ENCODE measurements at places on chromosomes 2 and 18.

DNA sequence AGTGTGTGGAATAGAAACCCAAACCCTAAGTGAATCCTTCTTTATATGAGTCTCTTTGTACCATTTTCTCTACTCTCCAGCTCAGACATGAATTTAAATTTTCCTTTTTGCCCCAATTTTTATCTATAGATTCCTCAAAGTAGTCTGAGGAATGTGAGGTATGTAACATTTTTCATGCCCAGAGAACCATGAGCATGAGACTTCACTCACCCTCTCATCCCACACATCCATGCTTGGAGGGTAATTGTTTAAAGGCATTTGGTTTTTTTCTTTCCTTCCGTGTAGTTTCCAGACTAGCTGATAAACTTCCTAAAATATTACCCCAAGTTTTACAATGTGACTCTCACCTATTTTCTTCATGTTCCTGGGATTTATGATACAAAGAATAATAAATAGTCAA lies 2056.8 kb upstream of the CELF4 start:
- no peak for DNase-seq

DNA sequence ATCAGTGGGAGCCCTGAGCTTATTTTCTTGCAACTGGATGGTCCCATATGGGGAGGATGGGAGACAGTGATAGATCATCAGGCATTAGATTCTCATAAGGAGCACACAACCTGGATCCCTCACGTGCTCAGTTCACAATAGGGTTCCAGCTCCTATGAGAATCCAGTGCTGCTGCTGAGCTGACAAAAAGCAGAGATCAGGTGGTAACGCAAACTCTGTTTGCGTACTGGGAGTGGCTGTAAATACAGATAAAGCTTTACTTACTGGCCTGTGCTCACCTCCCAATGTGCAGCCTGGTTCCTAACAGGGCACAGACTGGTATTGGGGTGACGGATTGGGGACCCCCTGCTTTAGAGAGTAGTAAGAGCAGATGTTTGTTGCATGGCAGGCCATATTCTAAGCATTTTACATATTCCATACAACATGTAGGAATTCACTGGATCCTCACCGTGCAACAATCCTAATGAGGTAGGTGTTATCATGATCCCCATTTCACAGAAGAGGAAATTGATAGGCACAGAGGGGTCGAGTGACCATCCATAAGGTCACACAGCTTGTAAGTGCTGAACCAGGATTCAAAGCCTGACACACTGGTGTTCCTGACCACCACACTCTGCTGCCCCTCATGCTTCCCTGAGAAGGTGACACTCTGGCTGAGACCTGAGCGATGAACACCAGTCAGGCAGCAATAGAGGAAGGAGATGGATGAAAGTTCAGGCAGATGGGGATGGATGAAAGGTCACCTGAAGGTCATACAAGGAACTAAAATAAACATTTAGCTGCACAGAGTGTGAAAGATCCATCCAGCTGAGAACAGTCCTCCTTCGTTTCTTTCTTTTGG lies 15.7 kb upstream of the MAT2A start:
- no peak for DNase-seq

GRCh38 chr18:25166113-25166512 lies 185.9 kb downstream of the ZNF521 start:
- DNase-seq, result no peak

DNA sequence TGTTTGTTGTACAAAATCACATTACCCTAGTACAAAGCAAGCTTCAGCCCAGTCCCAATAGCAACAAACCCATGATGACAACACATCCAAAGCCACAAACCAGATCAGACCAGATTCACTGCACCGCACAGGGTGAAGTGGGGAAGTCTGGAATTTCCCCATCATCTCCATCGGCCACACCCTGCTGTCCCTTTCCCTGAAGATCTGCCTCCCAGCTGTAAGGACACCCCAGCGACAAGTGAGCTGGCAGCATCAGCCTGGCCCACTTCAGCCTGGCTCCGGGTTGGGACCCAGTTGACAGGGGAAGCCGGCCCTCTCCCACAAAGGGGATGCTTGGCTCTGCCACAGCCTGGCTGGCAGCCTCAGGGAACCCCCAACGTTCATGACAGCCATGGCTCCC lies 207.6 kb downstream of the MGAT5 start:
- DNase-seq, result no peak

DNA sequence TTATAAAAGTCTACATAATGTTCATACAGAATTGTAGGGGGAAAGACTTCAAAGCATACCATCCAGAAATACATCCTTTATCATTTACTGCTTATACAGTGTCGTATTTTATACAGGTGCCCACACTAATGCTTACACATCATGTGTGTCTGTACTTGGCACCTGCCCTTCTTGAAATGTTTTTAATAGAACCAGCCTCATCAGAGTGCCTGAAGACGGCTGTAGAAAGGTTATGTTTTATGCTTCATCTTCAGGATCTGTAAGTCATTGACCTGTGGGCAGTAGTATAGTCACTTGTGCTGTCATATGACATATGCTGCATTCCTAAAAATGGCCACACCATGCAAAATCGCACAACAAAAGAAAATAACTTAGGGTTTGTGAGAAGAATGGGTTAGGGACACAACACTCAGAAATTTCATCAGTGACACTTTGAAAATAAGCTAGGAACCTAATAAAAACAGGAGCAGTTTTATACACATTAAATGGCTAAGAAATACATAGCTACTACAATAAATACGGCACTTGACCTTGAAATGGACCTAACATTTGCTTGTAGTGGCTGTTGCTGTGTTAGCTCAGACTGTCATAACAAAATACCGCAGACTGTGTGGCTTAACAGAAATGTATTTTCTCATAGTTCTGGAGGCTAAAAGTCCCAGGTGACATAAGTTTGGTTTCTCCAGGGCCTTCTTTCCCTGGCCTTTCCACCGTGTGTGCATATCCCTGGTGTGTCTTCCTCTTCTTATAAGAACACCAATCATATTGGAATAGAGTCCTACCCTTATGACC lies 112.6 kb downstream of the CERS6 start:
- no peak for DNase-seq

DNA sequence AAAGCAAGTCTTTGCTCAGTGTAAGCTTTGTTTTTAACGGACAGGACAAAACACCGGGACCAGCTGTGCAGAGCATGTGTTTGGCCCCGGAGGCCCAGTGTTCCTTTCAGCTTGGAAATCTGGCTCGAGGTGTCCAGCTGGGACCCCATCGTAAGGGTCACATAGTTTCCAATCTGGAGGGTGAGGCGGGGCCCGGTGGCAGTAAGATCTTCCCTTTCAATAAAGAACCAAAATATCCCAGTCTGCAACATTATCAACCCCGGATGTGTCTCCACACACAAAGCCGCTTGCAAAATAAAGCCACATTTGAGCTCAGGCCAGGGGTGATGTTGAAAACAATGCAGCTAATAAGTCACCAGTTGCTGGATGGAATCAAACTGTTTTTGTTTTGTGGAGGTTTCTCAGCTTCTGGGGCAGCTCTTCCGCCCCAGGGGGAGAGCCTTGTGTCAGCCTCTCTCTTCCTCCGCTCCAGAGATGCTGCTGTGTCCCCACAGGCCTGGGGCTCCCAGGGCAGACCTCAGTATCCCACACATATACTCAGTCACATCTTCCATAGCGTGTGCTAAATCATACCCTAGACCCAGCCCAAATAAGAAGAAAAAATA lies 138.6 kb upstream of the GLI2 start:
- no peak for DNase-seq

GRCh38 chr2:104755026-104755878 lies 98.7 kb upstream of the POU3F3 start:
- DNase-seq, result no peak

DNA sequence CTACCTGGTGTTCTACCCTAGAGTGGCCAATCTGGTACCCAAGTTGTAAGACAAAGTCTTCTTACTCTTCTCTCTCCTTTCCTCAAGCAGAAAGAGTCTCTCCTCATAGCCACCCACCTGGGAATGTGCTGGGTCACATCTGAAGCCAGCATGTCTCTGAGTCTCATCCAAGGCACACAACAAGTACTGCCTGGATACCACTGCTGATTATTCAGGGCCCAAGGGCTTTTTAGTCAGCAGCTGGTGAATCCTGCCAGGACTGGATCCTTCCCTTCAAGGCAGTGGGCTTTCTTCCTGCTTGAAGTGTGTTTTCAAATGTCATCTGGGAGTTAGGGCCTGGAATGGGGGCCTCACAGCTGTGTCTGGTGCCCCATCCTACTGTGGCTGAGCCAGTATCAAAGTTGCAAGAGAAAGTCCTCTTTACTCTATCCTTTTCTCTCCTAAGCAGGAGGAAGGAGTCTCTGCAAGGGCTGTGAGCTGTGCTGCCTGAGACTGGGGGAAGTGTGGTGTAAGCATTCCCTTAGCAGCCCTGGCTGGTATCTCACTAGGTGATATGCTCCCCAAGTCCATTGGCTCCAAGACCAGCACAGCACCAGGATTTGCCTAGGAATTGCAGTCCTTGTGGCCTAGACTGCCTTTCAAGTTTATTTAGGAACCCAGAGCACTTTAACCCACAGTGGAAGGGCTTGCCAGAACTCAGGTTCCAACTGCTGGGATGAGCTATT lies 27.2 kb downstream of the OXER1 start:
- no peak for DNase-seq

GRCh38 chr2:237184192-237184918 lies 98.7 kb downstream of the COPS8 start:
- no peak for DNase-seq

- no peak for DNase-seq
These were observed 88.4 kb upstream of the NPAS2 start for GRCh38 chr2:100731535-100731981.

- DNase-seq, result peak; percentile 80
These were observed 213.6 kb downstream of the TNS1 start for GRCh38 chr2:217789003-217789735.

- DNase-seq, result no peak
These were observed 242.8 kb downstream of the GBX2 start for GRCh38 chr2:235925250-235925919.

DNA sequence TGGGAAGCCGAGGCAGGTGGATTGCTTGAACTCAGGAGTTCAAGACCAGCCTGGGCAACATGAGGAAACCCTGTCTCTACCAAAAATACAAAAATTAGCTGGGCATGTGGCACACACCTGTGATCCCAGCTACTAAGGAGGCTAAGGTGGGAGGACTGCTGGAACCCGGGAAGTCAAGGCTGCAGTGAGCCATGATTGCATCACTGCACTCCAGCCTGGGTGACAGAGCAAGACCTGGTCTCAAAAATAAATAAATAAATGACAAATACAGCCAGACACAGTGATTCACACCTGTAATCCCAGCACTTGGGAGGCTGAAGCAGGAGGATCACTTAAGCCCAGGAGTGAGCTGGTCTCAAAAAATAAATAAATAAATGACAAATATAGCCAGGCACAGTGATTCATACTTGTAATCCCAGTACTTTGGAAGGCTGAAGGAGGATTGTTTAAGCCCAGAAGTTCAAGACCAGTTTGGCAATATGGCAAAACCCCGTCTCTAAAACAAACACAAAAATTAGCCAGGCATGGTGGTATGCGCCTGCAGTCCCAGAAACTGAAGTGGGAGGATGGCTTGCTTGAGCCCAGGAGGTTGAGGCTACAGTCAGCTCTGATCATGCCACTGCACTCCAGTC lies 6.2 kb downstream of the KANSL3 start:
- DNase-seq, result no peak

DNA sequence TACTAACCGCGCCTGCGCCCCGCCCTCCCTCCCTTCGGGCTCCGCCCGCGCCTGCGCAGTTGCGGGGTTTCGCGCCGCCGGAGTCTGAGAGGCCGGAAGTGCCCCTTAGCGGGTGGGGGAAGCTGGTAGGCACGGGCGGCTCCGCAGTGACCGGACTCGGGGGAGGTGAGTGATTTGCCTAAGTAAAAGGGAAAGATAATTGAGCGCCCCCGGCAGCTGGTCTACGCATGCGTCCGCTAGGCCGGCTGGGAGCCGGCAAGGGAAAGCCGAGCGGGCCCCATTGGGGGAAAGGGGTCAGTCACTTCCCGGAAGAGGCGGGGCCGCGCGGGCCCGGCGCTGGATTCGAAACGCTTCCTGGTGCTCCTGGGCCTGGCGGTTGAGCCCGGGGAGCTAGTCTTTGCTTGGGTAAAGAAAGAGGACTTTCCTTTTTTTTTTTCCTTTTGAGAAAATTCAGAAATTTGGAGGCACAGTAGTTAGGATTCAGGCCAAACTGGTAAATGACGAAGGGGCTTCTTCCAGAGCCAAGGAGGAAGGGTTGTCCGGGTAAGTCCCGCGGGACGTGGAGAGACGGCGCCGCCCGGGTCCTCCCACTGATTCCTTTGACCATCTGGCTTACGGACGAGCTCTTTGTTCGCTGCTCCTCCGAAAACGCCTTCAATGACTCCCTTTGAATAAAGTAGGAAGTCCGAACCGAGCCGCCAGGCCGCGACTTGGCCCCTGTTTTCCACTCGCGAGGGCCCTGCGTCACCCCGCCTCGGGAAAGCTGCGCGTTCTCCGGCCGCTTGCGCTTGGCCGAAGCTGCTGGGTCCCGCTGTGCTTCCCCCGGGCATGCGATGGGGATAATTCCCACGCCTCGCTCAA lies at the start of the genes GEN1 and SMC6:
Gene GEN1, plus strand, starts transcription at position 336 of the 861 bp plus-strand sequence. CDS start 5,806 bp downstream, outside the sequence.
Gene SMC6, minus strand, starts transcription at position 8 of the 861 bp plus-strand sequence. CDS start 7,864 bp downstream, outside the sequence.
- DNase-seq, result peak; percentile 91

- DNase-seq, result no peak
These were observed 16.7 kb upstream of the BZW1 start for GRCh38 chr2:200795028-200795440.

GRCh38 chr2:239114119-239114581 lies 266.3 kb downstream of the TWIST2 start:
- DNase-seq, result no peak

GRCh38 chr2:169200756-169201155 lies 131.4 kb downstream of the DHRS9 start:
- DNase-seq, result no peak

- no peak for DNase-seq
These were observed 2.0 kb upstream of the STEAP3 start for GRCh38 chr2:119221609-119222008.

GRCh38 chr2:101351207-101351606 lies 36.1 kb downstream of the CREG2 start:
- no peak for DNase-seq

DNA sequence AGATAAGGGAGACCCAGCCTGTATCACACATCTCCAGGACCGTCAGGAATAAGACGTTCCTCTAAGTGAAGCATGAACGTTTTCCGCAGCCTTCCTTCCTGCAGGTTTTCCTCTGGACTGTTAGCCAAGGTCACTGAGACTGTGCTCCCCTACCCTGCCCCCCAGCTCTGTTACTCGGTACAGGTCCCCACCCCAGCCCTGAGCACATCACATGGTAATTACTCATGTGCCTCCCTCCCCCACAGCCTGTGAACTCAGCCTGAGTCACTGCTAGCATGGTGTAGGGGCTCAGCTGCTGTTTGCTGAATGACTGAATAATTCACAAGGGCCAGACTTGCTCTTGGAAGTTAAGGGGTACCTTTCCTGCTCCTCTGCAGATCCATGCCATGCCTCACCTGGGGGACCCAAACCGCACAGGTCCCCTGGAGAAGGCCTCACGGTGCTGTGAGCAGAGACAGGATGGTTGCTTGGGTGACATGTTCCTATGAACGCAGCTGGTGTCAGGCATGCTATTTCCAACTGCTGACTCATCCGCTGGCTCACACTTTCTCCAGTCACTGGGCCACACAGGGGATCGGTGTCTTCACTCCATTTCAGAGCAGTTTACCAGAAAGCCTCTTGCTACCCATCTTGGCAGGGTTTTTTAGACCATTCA lies 88.2 kb downstream of the PLB1 start:
- peak; percentile 72 for DNase-seq
